ENCODE measurements at places on chromosomes 6 and 20.

DNA sequence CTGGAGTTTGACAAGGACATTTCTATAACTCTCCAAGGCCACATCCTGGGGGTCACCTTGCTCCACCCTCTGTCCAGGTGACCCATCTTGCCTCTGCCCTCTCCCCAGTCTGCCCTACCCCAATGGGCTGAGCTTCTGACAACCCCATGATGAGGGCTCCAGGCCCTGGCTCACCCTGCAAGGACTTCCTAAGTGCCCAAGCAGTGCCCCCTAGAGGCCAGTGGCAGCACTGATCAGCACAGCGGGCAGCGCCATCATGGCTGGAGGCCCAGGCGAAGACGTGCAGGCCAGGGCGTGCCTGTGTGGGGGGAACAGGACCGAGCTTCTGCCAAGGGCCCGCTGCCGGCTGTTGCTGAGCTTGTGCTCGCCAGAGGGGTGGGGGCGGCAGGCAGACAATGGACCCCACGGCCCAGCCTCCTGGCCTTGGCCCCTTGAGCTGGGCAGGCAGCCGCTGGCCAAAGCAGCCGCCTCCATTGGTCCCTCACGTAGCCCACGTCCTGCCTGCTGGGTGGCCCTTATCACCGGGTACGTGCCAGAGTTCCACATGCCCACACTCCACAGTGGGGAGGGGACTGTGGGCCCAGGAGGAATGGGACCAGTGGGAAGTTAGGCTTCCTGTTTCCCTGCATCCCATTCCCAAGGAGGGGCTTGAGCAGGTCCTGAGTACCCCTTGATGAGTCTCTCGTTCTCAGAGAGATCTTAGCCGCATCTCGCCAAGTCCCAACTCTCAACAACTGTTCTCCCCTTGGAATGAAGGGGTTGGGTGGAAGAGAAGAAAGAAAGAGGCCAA lies 64.3 kb downstream of the MRPL14 start:
- DNase-seq, result no peak

GRCh38 chr6:135121434-135121833 lies 59.7 kb upstream of the MYB start:
- DNase-seq, result no peak

DNA sequence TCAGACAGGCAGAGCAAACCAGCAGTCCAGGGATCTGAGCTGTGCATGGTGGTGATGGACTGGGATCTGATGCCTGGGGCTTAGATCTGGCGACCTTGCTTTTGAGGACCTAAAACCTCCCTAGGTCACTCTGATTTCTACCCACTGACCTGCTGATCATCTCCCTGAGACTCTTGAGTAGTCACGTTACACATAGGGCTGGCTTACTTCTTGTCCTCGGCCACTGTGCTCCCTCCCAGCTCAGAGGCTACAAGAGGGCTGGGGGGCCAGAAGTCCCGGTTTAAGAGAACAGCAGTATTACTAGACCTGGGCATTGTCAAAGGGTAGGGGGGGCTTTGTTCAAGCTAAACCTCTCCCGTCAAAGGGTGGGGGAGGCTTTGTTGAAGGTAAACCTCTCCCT lies 5.5 kb downstream of the DYNLT1 start:
- DNase-seq, result no peak

- no peak for DNase-seq
Observed at GRCh38 chr6:170261643-170262488, 29.0 kb downstream of the DLL1 start.

DNA sequence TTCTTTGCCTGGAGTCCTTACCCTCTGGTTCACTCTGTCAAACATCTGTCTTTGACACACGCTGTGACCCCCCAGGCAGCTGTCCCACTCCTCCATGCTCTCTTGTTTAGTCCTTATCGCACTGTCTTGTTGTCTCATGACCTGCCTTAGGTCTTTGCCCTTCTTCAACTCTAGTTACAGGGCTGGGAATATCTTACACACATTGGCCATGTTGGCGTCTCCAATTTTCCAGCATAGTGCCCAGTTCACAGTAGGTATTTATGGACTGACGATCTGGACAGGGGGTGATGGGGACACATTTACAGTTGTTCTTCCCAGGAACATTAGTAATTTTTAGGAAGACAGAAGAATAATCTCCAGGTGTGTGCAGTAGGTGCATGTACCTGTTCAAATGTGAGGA lies 129.7 kb upstream of the SLC22A16 start:
- no peak for DNase-seq
